ENCODE measurements at places on chromosomes 12 and 14. TPM values are rescaled to one million over a fixed set of nuclear protein-coding genes. Genes with fewer than 3 reads are reported as not detected.

DNA sequence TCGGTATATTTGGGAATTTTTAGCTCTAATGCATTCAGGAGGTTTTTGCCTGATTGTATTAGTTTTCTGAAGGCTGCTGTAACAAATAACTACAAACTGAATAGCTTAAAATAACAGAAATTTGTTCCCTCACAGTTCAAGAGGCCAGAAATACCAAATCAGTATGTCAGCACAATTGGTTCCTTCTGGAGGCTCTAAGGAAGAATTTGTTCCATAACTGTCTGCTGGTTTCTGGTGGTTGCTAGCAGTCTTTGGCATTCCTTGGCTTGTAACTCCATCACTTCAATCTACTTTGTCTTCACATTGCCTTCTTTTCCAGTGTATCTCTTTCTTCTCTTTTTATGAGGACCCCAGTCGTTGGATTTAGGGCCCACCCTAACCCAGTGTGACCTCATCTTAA lies 21.3 kb downstream of the TMTC3 start:
- no peaks in the 10 kb centered on the region for H3K27me3 ChIP-seq
- H3K27ac ChIP-seq: no peak overlapping the region
- H3K4me1 ChIP-seq: peaks cover 5% of the 10 kb centered on the region
- H3K36me3 ChIP-seq: peaks cover 60% of the 10 kb centered on the region
- no peak overlapping the region for H3K4me3 ChIP-seq

- no peaks in the 10 kb centered on the region for H3K4me1 ChIP-seq
- DNase-seq: no peak
- no peaks in the 10 kb centered on the region for H3K36me3 ChIP-seq
Measured at GRCh38 chr12:125292700-125293099, 227.5 kb downstream of the AACS start.

DNA sequence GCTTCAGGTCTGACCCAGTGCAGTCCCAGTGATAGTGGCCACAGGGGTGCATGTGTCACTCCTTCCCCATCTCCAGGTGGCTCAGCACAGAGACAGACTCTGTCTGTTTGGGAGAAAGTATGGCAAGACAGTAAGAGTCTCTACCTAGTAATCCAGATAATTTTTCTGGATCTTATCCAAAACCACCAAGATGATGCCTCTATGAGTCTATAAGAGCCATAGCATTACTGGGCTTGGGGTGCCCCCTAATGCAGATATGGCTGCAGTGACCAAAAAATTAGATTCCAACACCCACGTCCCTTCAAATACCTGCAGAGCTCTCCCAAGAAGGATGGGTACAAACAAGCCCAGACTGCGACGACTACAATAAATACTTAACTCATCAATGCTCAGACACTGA lies 123.8 kb downstream of the GRIP1 start:
- DNase-seq: peak; percentile 29
- H3K27me3 ChIP-seq: no peaks in the 10 kb centered on the region
- H3K4me1 ChIP-seq: no peaks in the 10 kb centered on the region
- H3K36me3 ChIP-seq: no peaks in the 10 kb centered on the region
- H3K27ac ChIP-seq: no peak overlapping the region

- H3K36me3 ChIP-seq: peaks cover 32% of the 10 kb centered on the region
Measured at GRCh38 chr12:96305665-96306064, 94.6 kb downstream of the CDK17 start.

- H3K27me3 ChIP-seq: no peaks in the 10 kb centered on the region
- no peaks in the 10 kb centered on the region for H3K4me1 ChIP-seq
- no peaks in the 10 kb centered on the region for H3K36me3 ChIP-seq
- H3K4me3 ChIP-seq: no peak overlapping the region
Measured at GRCh38 chr12:117494833-117495655, 133.6 kb upstream of the NOS1 start.

The GZMB gene
- not detected for total RNA-seq
